ENCODE measurements at places on chromosomes 5 and 9. TPM values are rescaled to one million over a fixed set of nuclear protein-coding genes. Genes with fewer than 3 reads are reported as not detected.

- no peak for DNase-seq
These were observed 18.4 kb downstream of the USP20 start for GRCh38 chr9:129853614-129854013.

Gene SLC25A2
- total RNA-seq = 0.64 TPM

DNA sequence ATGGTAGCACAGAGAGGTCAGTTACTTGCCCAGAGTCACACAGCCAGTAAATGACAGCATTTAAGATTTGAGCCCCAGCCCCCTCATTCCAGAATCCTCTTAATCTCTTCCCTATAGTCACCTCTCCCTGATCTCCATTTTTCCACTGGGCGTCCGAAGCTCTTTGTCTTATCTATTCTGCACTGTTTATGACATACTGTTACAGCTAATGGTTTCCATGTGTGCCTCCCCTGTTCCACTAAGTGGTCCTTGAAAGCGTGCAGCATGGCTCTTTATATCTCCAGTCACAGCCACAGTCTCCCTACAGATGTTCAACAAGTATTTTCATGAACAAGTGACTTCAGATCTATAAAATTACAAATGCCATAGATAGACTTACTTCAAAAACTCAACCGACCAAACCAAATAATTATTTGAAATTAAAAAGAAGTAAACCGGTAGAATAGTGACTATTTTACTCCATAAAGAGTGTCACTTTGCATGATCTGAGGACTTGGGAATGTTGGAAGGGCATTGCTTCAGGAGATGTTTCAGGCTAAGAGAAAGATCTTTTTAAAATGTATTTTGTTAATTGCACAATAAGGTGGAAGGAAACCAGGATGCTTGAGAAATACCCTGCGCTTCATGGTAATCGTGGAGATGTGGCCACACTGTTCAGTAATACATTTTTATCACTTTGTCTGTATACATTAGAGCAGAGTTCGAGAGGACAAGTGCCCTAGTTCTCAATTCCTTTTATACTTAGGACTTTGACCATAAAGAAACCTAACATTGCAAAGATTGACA, 237.2 kb downstream of the FBXL7 start:
- no peak for DNase-seq

Gene SHISAL2B
- total RNA-seq = not detected

- DNase-seq = no peak
These were observed 29.8 kb upstream of the MAN2A1 start for GRCh38 chr5:109659901-109660300.

DNA sequence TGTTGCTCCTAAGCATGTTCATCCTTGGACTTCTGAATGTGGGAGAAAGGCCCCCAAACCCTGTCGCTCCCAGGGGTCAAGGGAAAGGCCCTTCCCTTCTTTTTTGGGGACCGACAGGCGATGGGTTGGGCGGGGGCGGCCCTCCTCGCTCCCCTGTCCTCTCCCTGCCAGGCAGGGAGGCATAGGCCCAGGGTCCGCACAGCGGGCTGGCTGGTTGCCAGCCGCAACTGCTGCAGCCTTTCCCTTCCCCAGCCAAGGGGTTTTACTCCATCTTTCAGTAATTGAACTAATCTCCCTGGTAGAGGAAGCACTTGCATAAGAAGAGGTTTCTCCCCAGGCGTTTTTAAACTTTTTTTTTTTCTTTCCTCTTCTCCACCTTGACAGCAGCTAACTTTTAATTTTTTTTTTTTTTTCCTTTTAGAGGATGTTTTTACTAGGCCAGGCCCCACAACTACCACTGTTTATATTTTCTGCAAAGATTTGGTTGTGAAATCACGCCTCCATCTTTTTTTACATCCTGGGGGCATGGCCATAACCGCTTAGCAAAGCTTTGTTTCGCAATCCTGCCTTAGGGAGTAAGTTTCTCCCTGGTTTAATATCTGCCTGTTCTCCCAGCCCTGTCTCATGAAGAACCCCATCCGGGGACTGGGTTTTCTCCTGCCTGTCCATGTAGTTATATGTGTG, 216.9 kb upstream of the ZNF608 start:
- no peak for DNase-seq

Gene CXCL14
- total RNA-seq = 0.38 TPM

Data from upper lobe of right lung (tissue), 1 donor.